Myocyte (in vitro differentiated cells): ENCODE measurements at places on chromosomes 3 and 15. TPM values are rescaled to one million over a fixed set of nuclear protein-coding genes. Genes with fewer than 3 reads are reported as not detected.

DNA sequence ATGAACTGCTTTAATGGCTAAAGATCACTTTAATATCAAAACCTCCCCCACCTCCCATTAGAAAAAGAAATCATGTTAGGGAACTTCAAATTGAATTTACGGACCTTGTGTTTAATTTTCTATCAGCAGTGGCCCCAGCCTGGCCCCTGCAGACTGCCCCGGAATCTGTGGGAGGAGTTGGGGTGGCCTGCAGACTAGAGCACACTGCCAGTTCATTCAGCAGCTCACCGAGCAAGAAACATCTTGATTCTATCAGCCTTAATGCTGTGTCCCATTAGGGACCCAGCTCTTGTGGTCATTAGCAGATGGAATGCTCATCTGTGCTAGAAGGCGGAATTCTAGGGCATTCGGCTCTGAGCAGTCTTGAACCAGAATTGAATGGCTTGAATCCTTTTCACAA is 54.2 kb downstream of the FLNB start:
- DNase-seq: no peak

- no peak for DNase-seq
These were observed 74.7 kb downstream of the ZNF148 start for GRCh38 chr3:125300416-125300815.

- DNase-seq: no peak
These were observed 16.7 kb upstream of the TBL1XR1 start for GRCh38 chr3:177213801-177214535.

GRCh38 chr3:14410503-14411165 is 8.2 kb downstream of the SLC6A6 start:
- DNase-seq: peak; percentile 90

- no peak for DNase-seq
These were observed 18.8 kb upstream of the ANKDD1A start for GRCh38 chr15:64892847-64893403.

GRCh38 chr3:99548674-99549073 is 89.7 kb upstream of the COL8A1 start:
- DNase-seq: no peak

DNA sequence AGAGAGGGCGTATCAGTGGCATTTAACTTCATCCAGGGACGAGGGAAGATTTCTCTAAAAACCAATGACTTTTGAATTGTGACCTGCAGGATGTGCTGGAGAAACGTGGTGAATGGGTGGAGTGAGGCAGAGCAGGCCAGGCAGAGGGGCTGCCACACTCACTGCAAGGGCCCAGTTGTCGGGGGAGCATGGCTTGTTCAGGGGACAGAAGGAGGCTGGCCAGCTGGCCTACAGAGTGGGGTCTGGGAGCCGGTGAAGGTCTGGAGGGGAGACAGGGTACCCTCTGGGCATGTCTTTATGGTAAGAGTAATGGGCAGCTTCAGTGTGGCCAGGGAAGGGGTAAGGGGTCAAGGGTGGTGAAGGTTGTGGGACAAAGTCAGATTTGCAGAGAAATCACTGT is 225.2 kb upstream of the RGMA start:
- DNase-seq: no peak

GRCh38 chr3:165636684-165637015 is 200.6 kb downstream of the BCHE start:
- no peak for DNase-seq

GRCh38 chr3:105513042-105513441 is 146.3 kb downstream of the ALCAM start:
- DNase-seq: peak; percentile 55

- DNase-seq: no peak
These were observed 108.8 kb downstream of the SQOR start for GRCh38 chr15:45743426-45744235.

DNA sequence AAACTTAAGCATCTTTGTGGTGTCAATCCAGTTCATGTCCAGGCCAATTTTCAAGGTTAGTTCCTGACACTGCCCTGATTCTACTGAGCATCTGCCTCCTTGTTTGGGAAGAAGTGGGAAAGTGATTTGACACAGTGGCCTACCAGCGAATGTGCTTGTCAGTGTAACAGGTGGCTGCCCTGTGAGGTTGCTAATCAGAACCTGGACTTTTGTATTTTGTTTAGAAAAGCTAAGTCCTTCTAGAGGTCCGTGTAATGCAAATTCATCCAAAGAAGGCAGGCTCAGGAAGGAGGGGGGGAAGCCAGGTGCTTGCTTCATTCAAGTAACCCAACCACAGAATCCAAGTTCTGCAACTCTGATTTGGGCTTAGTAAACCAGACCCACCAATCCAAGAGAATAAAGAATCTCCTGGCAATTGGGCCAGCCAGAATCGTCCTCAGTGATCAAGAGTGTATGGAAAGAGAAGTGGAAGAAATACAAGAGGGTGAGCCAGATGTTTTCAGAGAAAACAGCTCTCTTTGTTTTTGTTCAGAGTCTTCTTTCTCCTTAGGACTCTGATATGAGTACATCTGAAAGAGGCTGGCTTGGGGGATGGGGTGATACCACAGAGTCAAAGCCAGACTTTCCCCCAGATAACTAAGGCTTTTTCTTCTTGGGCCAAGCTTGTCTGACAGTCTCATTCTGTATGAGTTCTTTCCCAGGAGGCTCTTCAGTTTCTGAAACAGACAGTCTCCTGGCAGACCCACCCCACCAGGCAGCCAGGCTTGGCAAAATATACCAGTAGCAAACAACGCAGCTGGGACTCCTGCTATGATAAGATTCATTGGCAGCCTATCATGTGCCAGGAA is 508.9 kb upstream of the TBL1XR1 start:
- no peak for DNase-seq

GRCh38 chr15:68743256-68743655 is 77.4 kb downstream of the ANP32A start:
- peak; percentile 71 for DNase-seq

- no peak for DNase-seq
These were observed 17.7 kb upstream of the CADPS start for GRCh38 chr3:62892951-62893350.

GRCh38 chr3:157467200-157467599 is 30.6 kb downstream of the PTX3 start:
- DNase-seq: peak; percentile 19

GRCh38 chr15:48435321-48435720 is 104.1 kb downstream of the DUT start:
- DNase-seq: no peak

GRCh38 chr3:10912786-10913185 is 79.8 kb upstream of the SLC6A1 start:
- DNase-seq: no peak

DNA sequence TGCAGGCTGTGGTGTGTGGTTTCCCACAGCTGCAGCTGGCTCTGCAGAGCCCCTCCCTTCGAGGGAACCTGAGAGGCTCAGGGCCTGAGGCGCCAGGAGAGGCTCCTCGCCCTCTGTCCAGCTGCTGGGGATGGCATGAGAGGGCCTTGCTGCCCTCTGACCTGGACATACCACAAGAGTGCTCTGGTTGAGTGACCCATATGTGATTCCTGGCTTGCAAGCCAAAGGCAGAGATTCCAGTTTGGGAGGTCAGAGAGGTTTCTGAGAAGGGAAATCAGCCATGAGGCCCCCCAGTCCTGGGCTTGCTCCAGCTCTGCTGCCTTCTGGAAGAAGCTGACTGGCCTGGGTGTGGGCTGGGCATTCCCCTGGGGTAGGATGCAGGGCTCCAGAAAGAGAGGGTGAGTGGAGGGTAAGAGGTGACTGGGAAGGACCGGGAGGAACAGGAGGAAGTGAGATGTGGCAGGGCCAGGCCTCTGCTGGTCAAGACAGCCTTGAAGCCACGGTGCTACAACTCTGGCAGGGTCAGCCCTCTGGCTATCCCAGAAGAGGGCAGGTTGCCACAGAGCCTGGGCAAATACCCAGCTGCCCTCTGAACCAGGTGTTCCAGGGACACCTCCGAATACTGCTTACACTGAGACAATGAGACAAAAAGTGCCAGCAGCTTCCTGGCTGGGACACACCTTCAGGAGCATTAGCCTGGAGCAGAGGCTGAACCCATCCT is 16.0 kb upstream of the SRP14 start:
- peak; percentile 98 for DNase-seq

GRCh38 chr3:158731938-158732855 is at the start of gene RARRES1:
RARRES1 (minus strand) TSS chr3:158732457; CDS start chr3:158732415, 42 bp downstream.
- no peak for DNase-seq

GRCh38 chr3:191047930-191048329 is 151.1 kb upstream of the OSTN start:
- no peak for DNase-seq

DNA sequence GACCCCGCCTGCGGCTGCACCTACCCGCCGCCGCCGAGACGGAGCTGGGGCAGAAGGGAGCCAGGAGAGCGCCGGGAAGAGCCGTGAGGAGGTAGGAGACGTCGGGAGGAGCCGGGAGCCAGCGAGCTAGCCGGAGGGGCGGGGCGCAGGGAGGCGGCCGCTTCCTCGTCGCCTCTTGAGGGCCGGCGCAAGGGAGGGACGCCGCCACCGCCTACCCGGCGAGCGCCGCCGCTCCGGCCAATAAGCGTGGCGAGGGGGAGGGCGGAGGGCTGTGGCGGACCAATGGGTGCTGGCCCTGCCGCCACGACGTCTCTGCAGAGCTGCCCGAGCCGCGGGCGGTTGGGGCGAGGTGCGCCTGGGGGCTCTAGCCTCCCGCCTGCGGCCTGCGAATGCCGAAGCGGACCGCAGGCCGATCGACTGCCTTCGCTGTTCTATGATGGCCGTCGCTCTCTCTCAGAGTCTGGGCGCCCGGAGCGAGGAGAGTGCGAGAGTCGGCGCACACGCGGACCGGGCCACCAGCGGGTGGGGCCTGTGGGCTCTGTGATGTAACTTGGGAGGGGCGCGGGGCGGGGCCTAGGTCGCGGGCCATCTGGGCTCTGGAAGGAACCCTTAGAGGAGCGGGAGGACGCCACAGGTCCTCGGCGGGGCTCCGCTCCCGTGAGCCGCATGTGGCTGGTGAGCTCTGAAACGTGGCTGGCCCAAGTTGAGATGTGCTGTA is 72.7 kb upstream of the MAP4 start:
- peak; percentile 97 for DNase-seq

DNA sequence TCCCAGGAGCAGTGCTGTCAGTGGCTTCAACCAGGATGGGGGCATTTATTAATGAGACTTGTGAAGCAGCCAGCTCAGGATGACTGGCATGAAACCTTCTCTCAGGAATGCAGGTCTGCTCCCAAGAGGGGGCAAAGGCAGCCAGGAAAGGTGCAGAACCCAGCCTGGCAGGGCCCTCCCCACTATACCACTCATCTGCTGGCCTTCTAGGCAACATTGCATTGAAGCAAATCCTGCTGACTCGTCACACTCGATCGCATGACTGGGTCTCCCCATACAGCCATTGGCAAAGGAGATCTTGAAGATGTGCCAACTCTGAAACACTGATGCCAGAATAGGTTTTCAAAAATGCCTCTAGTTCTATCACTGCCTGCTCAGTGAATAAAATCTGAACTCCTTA is 65.7 kb upstream of the CMTM7 start:
- DNase-seq: peak; percentile 35

DNA sequence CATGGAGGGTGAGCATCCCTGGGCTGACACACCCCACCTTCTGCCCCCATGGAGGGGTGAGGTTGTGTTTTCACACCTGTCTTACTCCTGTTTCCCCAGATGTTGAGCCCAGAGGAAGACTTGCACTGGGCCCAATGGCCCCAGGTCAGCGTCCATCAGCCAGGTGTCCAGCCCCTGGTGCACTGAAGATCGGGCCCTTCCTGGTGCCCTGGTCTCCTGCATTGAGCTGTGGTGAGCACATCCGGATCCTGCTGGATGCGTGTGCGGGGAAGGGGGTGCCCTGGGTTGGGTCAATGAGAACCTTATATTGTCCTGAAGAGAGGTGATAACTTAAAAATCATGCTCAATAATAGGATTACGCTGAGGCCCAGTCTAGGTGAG is 227.3 kb downstream of the SNRPN start:
- DNase-seq: no peak

- DNase-seq: peak; percentile 5
These were observed 402.1 kb downstream of the CADM2 start for GRCh38 chr3:85360742-85361387.

- DNase-seq: no peak
These were observed 17.6 kb downstream of the CD200R1L start for GRCh38 chr3:112829046-112829445.

- no peak for DNase-seq
These were observed 56.8 kb downstream of the MYH15 start for GRCh38 chr3:108453565-108453964.

- DNase-seq: no peak
These were observed 227.5 kb downstream of the DTWD1 start for GRCh38 chr15:49848282-49848724.

DNA sequence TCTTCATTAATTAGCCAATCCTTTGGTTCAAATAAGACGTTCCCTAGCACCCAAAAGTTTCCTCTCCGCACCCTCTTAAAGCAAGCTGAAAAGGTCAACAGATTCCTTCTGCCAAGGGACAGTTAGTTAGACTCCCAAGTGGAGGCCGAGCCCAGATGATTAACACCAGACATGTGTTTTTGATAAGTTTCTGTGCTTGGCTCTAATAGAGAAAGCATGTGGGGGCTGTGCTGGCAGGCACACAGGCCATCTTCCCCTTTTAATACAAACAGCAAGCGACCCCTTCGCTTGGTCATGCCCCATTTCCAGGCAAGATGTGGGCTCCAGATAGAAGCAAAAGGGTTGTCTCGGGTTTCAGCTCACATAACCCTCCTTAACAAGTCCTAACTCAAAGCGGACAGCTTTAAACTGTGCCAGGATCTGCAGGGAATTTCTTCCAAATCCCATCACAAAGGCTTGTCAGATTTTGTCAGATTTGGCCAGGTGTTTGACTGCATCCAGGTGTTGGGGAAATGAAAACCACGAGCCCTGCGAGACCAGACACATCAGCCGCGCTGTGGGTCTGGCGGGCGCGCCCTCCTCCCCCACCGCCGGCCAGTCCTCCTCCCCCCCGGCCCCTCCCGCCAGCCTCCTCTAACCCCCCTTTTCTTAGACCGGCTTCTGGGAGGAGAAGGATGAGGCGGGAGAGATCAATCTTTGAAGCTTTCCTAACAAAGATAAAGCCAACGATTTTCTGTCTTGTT is 3.3 kb downstream of the HES1 start:
- no peak for DNase-seq

- DNase-seq: peak; percentile 48
These were observed 401.8 kb downstream of the SHQ1 start for GRCh38 chr3:72446218-72447058.

- DNase-seq: peak; percentile 8
These were observed 29.9 kb downstream of the SPG11 start for GRCh38 chr15:44633603-44634002.

EAF1 gene
- 23.5 and 38.0 TPM in 2 replicates for total RNA-seq

CCR4 gene
- not detected in 2 replicates for total RNA-seq

PRSS50 gene
- 0.45 and 0.68 TPM in 2 replicates for total RNA-seq

GASK1A gene
- total RNA-seq: not detected in 2 replicates

AGTR1 gene
- total RNA-seq: 5.6 and 7.1 TPM in 2 replicates

TIGIT gene
- not detected in 2 replicates for total RNA-seq

SGO1 gene
- total RNA-seq: 0.05 and 0.51 TPM in 2 replicates

GPR160 gene
- 0.31 and 1.1 TPM in 2 replicates for total RNA-seq
